ENCODE measurements at places on chromosomes 5 and 9.
A peak's percentile ranks its signal among the peaks of the same experiment; 100 is the strongest.

DNA sequence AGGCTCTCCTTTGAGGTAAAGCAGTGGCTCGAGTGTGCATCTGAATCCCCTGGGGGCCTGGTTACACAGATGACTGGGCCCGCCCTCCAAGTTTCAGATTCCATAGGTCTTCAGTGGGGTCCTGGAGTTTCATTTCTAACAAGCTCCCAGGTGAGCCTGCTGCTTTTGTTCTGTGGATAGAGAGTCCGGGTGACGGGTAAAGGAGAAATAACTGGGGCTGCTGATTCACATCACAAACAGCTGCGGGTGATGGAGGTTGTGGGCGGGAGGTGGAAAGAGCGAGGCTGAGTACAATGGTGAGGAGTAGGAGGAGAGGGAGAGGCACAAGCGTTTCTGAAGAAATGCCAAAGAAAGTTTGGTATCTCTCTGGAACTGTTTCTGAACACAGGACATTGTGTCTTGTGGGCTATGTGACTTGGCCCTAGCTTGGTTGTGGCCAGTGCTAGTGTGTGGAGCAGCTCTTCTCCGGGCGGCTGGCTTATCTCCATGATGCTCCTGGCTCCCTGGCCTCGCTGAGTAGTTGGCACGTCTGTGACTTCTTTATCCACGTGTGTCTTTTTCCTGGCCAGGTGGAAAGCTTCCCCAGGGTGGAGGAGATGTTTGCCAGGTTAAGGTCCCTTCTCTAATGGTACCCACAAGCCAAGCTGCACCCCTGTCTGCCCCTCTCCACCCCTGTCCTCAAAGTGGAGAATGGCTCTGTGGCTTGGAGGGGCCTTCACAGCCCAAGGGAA is 61.7 kb downstream of the HSPA4 start:
- peak; percentile 59 for DNase-seq

DNA sequence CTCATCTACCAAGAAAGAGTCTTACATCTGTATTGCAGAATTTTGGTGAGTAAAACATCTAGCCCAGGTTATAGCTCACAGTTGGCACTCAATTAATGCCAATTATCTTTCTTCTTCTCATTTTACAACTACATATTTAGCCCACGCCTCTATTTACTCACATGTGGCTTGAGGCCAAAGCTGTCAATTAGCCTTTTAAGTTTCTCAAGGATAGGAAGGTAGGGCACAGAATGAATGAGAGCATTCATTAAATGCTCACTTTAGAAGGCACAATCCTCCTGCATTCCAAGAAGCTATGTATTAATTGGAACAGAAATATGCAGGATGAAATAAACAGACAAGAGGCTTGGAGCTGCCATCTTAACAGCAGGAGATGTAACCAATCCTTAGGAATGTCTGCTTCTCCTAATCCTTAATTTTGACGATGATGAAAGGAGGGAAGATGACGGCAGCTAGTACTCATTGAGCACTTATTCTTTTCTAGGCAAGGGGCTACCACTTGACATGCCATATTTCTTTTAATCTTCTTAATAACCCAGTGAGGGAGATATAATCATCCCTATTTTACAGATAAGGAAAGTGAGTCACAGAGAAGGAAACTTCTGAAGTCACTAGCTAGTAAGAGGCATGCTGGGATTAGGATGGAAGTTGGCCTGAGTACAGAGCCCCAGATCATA is 30.8 kb upstream of the PANK3 start:
- DNase-seq, result no peak

- DNase-seq, result no peak
Measured at GRCh38 chr5:52598968-52599367, 188.7 kb upstream of the ITGA1 start.

GRCh38 chr5:53469946-53470687 is 10.3 kb upstream of the FST start:
- no peak for DNase-seq

DNA sequence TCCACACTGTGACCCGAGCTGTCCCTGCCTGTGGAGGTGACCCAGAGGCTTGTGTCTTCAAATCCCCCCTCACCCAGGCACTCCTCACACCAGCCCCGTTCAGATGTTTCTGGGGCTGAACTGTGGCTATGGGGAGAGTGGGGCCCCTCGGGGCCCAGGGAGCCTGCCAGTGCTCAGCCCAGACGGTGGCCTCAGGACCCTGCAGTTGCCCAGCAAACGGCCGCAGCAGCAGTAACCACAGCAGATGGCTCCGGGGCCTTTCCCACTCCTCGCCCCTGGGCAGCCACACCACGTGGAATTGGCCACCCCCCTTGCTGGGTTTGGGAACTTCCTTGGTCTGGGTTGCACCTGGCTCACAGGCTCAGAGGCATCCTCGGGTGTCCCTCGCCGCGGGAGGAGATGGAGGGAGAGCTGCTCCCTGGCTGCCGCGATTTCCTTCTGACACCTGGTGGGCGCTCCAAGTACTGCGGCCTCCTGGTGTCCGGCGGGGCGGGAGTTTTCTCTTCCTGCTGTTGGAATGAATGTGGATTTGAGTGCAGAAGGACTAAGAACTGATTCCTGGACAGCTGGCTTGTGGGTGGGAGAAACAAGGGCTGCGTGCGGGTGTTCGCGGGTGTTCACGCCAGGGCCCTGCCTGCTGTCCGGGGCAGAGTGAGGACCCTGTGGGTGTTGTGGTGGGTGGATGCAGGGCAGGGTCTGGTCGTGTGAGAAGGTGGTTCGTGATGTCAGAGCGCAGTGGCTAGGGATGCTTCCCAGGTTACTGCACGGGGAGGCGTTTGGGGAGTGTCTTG is 97.5 kb downstream of the COL5A1 start:
- DNase-seq, result peak; percentile 62

GRCh38 chr5:158288272-158288657 is 429.3 kb upstream of the CLINT1 start:
- DNase-seq, result no peak

DNA sequence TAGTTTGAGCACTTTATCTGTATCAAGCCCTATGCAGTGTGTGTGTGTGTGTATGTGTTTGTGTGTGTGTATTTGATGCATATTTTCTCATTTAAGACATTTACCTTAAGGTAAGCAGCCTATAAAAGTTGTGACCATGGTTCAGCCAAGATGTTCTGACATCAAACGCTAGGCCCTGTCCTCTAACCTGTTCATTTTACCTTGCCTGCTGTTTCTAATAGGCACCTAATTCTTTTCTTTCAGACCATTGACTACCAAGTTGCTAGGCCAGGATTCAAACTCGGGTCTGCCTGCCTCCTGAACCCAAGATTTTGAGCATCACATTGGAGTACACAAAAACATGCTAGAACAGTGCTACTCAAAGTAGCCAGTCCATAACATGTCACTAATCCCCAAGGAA is 274.5 kb downstream of the PLK2 start:
- no peak for DNase-seq

- DNase-seq, result peak; percentile 21
Measured at GRCh38 chr9:6153425-6153824, 62.2 kb upstream of the IL33 start.

- DNase-seq, result no peak
Measured at GRCh38 chr5:66329078-66329477, 185.0 kb downstream of the SREK1 start.

GRCh38 chr5:672329-673160 is 20.6 kb downstream of the TPPP start:
- peak; percentile 80 for DNase-seq

DNA sequence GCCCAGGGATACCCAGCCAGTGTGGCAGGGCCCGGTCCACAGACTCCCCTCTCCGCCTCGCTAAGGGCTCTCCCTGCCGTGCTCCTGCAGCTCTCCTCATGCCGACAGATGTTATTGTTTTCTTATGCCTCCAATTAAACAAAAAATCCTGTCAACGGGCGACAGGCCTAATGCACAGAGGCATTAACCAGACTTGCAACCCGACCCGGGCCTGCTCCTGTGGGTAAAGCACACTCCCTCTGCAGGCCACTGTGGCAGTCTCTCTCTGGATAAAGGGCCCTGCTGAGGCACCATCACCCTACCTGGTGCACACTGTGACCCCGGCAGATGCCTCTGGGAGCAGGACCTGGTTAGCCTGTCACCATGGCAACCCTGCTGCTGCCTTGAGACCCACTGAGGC is 27.5 kb upstream of the HAND1 start:
- no peak for DNase-seq

- no peak for DNase-seq
Measured at GRCh38 chr5:127556609-127557334, 39.3 kb downstream of the PRRC1 start.

- no peak for DNase-seq
Measured at GRCh38 chr5:78587081-78587774, 61.3 kb downstream of the LHFPL2 start.

- DNase-seq, result peak; percentile 77
Measured at GRCh38 chr5:63401436-63402046, 560.7 kb downstream of the HTR1A start.

- no peak for DNase-seq
Measured at GRCh38 chr9:129866394-129867135, 31.3 kb downstream of the USP20 start.

GRCh38 chr5:83914662-83915418 is 194.2 kb upstream of the HAPLN1 start:
- DNase-seq, result no peak

- no peak for DNase-seq
Measured at GRCh38 chr5:178533136-178533535, 57.1 kb downstream of the COL23A1 start.

DNA sequence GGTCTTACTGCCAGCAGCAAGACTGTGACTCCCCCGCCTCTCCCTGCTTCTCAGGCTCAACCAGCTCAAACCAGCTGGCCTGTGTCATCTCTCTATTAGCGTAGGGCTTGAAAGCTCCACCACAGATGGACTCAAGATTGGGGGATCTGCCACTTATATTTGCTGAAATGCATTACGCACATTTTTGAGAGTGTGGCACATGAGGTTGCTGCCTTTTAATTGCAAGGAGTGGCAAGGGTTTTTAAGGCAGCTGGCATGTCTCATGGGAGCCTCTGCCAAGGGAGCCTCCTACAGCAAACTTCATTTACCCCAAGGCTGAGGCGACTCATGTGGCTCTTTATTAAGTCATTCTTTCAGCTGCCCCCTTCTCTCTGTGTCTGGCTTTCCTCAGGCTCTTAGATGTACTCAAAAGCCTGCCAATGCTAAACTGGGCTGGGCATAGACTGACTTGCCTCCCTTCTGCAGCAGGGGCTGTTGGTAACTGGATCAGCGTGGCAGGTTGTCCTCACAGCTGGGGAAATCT is 219.3 kb downstream of the SMARCA2 start:
- peak; percentile 16 for DNase-seq

- peak; percentile 15 for DNase-seq
Measured at GRCh38 chr5:60102961-60103693, 209.6 kb upstream of the PDE4D start.

DNA sequence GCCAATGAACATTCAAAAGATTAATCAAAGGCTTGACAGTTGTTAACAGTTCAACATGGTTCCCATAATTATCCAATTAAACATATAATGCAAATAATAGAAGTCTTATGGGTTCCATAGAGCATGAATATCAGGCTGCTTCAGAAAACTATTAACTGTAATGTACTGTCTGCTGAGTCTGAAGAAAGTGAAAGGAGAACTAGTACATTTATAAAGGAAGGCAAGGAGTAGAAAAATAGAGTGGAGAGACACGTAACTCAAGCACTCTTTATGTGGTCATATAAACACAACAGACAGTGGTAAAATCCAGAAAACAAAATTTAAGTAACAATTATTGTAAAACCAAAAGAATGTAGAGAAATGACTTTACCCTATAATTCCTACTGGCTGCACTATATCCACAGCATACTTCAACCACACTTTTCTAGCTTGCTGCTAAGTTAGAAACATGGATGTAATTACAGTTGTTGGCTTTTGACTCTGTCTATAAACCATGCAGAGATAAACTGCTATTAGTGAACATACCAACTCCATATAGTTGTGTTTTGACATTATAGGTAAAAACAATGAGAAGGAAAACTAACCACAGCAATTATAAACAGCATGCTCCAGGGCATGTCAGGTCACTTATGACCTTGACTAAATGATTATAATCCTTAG is 32.7 kb downstream of the NFIB start:
- no peak for DNase-seq

DNA sequence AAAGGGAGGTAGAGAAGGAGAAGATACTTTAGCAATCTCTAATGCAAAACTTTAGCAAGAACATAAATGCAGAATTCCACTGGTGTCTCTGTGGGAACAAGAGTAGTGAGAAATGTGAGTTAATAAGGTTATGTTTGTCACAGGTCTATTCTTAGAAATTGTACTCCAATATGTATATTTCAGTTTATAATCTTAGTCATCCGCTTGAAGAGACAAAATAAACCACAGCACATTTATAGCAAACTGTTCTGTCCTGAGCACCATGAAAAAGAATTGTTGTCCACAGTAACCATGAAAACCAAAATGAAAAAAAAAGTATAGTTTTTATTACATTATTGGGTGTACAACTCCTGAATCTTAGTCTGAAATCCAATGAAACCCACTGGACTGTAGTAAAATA is 93.6 kb upstream of the TSLP start:
- no peak for DNase-seq

- DNase-seq, result no peak
Measured at GRCh38 chr5:168027007-168027406, 264.4 kb upstream of the WWC1 start.

DNA sequence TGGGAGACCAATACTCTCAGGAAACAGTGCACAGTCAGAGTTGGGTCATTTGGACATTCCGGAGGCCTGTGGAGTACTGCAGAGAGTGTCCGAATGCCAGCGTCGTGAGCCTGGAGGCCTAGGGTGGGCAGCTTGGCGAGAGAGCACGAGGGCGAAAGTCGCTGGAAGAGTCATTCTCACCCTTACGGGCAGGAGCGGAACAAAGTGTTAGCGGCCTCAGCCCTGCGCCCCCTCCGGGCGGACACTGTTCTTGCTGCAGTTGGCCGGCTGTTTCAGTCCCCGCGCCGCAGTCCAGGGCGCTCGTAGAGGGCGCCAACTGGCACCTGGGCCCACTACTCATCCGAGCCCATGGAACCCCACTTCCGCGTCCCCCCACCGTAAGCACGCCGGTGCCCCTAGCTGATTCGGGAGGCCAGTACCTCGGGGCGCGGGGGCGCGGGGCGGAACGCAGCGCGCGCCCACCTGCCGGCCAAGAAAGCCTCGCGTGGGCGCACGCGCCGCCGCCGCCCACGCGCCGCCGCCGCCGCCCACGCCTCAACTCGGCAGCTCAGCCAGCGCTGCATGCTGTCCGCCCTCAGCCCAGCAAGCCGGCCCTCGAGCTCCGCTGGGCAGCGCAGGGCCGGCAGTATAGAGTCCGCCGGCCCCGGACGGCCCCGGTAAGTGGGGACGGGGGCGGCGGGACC is 99.7 kb upstream of the CCL21 start:
- no peak for DNase-seq

- peak; percentile 89 for DNase-seq
Measured at GRCh38 chr9:116501871-116502270, 185.2 kb upstream of the TRIM32 start.

DNA sequence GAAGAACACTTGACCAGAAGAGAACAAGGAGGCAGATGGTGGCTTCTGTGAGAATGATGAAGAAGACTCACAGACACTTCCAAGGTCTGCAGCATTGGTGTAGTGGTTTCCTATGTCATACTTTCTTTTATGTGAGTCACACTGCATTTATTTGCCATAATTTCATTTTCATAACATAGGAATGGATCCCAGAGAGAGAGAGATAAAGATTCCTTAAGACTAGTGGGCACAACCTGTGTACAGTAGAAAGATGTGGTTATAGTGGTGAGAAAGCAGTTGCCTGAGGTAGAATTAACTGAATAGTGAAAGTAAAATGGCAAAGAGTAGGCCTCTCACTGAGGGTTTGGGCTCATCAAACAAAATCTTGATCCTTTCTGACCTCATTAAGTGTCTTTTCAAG is 7.6 kb upstream of the CCDC152 start:
- peak; percentile 4 for DNase-seq

GRCh38 chr9:136799079-136799853 is 3.1 kb downstream of the CCDC183 start:
- no peak for DNase-seq

- peak; percentile 39 for DNase-seq
Measured at GRCh38 chr9:129640086-129640870, 1.7 kb downstream of the ASB6 start.
